ENCODE measurements at places on chromosomes 2 and 18. TPM values are rescaled to one million over a fixed set of nuclear protein-coding genes. Genes with fewer than 3 reads are reported as not detected.

GRCh38 chr2:37367984-37368383 lies 23.6 kb downstream of the QPCT start:
- DNase-seq: no peak

GRCh38 chr2:19576411-19576810 lies 218.0 kb upstream of the OSR1 start:
- DNase-seq: no peak

- peak; percentile 88 for DNase-seq
These were observed 1.4 kb downstream of the PSD4 start for GRCh38 chr2:113175042-113175628.

- no peak for DNase-seq
These were observed 249.8 kb downstream of the TXNL1 start for GRCh38 chr18:56388571-56388970.

The DES gene
- not detected for total RNA-seq

All from CD8-positive, alpha-beta memory T cell (primary cell).